CD4-positive, alpha-beta T cell treated with Interleukin-4 for 4 hours (primary cell): ENCODE measurements at places on chromosomes 4 and X.

DNA sequence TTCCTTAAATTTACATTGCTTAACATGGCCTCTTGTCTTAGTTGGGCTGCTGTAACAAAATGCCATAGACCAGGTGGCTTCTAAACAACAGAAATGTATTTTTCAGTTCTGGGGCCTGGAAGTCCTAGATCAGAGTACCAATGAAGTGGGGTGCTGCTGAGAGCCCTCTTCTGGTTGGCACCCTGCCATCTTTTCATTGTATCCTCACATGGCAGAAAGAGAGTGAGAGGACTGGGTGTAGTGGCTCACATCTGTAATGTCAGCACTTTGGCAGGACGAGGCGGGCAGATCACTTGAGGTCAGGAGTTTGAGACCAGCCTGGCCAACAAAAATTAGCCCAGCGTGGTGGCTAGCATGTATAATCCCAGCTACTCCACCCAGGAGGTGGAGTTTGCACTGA lies 12.0 kb upstream of the KLB start:
- DNase-seq: no peak

GRCh38 chr4:83723609-83724008 lies 187.7 kb downstream of the GPAT3 start:
- DNase-seq: no peak

DNA sequence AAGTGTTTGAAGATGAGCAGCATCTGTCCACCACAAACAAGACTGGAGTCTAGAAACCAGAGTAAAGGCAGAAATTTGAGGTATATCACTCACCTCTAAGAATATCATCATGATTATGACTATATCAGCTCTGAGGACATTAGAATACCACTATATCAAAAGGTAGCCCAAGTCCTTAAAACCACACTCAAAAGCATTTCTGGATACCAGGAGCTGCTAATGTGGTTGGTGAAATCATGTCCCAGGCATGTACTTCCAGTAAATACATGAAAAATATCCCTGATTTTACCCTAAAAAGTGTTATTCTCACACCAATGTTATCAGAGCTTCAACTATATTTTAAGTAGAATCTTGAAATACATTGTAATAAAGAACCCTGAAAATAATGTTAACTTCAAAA lies 136.3 kb upstream of the SMAD1 start:
- DNase-seq: no peak

DNA sequence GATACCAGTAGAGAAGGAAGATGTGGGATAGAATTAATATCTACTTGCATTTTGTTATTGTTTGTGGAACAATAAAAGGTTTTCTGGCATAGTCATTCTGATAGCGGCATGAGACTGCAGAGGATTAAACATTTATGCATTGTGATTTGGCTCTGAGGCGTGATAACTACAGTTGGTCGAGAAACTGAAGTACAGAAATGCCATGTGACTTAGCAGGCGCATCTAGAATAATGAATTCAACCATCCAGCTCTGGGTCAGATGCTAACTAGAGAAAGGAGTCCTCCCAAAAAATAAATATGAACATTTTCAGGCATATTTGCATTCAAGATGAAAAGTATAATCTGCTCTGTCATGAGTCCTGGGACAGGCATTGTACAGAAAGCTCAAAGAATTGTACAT lies 62.8 kb downstream of the CCSER1 start:
- DNase-seq: no peak

- DNase-seq: no peak
Measured at GRCh38 chr4:27085396-27085795, 224.8 kb downstream of the STIM2 start.
